ENCODE measurements at places on chromosomes 4 and X.

DNA sequence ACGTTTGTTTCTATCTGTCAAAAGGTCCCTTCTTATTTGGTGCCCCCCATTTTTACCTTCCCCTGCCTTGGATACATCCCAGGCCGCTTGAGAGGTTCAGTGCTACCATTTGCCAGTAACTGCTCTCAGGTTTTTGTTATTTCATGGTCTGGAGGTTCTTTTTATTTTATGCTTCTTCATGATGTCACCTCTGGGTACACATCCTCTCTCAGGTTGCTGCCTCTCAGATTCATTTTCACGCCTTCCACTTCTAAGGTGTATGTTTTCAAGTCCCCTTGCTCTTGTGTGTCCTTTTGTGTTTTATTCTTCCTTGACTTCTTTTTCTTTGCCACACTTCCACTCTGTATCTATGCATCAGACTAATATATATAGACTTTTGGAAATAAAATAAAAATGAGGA is 640.1 kb upstream of the AADAT start:
- no peak for DNase-seq

DNA sequence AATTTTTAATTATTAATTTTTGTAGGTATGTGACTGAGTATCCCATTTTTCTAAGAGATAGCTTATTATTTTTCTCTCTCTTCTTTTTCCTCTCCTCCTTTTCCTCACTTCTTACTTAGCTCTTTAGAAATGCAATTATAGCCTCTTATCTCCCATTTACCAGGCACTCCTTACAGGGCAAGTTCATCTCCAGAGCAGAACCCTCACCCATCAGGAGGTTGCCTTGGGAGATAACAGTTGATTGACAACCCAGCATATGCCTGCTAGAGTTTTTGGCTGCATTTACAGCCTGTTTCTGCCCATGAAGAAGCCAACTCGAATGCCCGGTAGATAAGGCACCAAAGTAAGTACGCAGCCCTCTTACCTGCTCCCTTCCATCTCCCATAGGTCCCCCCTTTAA is 572.9 kb upstream of the ZFP42 start:
- no peak for DNase-seq

DNA sequence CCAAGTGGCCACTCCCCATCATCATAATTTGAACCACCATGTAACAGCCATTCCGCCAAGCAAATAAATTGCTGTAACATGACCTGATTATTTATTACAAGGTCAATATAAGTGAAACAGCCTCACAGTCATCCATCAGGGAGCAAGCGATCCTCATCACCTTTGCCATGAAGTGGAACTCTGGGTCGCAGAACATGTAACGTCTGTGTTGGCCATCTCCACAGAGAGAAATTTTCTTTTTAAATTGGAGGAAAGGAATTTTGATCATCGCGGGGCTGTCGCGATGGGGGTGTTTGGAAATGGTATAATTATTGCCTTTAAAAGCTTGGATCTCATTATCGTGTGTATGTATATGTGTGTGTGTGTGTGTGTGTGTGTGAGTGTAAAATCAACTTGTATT is 90.2 kb downstream of the SHOX start:
- DNase-seq: no peak

- DNase-seq: no peak
Observed at GRCh38 chr4:171025776-171026175, 787.4 kb upstream of the GALNTL6 start.

GRCh38 chr4:54139332-54139731 is 39.4 kb downstream of the GSX2 start:
- no peak for DNase-seq

DNA sequence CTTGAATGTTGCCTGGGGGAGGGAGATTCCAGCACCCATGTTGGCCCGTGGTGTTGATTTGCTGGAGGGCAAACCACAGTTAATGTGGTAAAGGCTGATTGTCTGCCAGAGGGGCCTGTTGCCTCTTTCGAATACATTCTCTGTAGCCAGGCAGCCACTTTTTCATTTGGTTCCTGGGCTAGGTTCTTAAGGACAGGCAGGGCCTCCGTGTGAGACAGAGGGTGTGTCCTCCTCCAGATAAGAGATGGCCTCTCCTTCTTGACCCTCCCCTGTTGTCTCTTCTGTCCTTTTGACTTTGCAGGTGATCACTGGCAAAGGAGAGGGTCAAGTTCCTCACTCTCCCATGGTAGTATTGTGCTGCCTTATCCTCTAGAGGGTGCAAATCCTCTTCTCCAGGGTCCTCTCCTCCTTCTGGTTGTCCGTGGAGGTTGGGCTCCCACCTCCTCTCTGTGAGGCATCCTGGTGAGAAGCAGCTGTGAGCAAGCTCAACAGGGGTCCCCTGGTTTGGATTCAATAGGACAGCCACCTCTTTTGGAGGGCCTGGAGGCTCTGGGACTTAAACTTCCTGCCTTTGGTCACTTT is 44.9 kb downstream of the ZNF182 start:
- no peak for DNase-seq

- DNase-seq: peak; percentile 7
Observed at GRCh38 chrX:111098874-111099273, 2.9 kb downstream of the PAK3 start.

GRCh38 chr4:70739496-70740337 is 18.0 kb downstream of the RUFY3 start:
- no peak for DNase-seq

- DNase-seq: no peak
Observed at GRCh38 chr4:143232277-143232676, 47.6 kb downstream of the USP38 start.

- DNase-seq: no peak
Observed at GRCh38 chrX:147884958-147885357, 26.8 kb upstream of the FMR1 start.

DNA sequence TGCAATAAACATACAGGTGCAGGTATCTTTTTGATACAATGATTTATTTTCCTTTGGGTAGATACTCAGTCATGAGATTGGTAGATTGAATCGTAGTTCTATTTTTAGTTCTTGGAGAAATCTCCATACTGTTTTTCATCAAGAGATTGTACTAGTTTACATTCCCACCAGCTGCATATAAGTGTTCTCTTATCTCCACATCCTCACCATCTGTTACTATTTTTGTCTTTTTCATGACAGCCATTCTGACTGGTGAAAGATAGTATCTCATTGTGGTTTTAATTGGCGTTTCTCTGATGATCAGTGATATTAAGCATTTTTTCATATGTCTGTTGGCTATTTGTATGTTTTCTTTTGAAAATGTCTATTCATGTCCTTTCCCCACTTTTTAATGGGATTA is 202.2 kb downstream of the RAPGEF2 start:
- no peak for DNase-seq

GRCh38 chr4:11228530-11228929 is 200.2 kb downstream of the HS3ST1 start:
- no peak for DNase-seq

Measured in NCI-H1694 (cell line).